ENCODE measurements at places on chromosomes 5 and 9. TPM values are rescaled to one million over a fixed set of nuclear protein-coding genes. Genes with fewer than 3 reads are reported as not detected.

- DNase-seq = no peak
- H3K27ac ChIP-seq = no peak overlapping the region
- H3K4me3 ChIP-seq = no peak overlapping the region
- H3K4me1 ChIP-seq = peaks cover 8% of the 10 kb centered on the region
- no peaks in the 10 kb centered on the region for H3K27me3 ChIP-seq
Measured at GRCh38 chr5:91132550-91132949, 250.6 kb downstream of the ARRDC3 start.

DNA sequence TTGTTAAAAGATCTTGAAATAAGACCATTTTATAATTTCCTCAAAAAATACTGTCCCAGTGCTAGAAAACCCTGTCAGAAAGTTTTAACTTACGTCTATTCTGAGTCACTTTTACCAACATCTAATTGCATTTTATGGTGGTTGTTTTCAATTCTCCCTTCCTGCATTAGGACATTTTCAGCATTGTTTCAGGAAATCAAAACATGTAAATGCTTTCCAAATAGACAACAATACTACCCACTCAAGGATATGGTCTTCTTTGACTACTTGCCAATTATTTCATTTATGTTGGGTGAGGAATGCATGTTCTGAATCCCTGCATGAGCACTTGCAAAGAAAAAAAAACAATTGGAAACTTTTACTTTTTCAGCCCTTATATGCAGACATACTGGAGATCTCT lies 284.6 kb upstream of the PDE4D start:
- no peak for DNase-seq
- no peaks in the 10 kb centered on the region for H3K27me3 ChIP-seq

- DNase-seq = no peak
- no peaks in the 10 kb centered on the region for H3K36me3 ChIP-seq
- no peak overlapping the region for H3K27ac ChIP-seq
Measured at GRCh38 chr5:135337064-135337463, 62.0 kb downstream of the MACROH2A1 start.

DNA sequence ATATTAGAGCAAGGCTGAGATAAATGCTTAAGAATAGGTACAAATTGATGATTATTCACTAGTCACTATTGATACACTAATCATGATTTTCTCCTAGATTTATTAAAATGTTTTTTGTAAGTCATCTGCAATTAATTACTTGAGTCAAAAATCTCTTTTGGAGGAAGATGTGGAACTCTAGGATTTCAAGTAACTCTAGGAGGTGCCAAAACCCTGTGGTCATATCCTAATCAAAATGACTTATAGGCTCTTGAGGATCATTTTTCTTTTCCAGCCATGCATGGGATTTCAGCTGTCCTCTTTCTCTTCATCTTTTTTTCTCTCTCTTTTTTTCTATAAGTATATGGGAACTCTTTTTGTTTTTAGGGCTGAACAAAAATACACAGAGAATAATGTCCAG lies 141.8 kb upstream of the CD180 start:
- no peak overlapping the region for H3K27ac ChIP-seq
- H3K4me3 ChIP-seq = no peak overlapping the region
- H3K36me3 ChIP-seq = no peaks in the 10 kb centered on the region
- no peaks in the 10 kb centered on the region for H3K4me1 ChIP-seq
- DNase-seq = no peak

DNA sequence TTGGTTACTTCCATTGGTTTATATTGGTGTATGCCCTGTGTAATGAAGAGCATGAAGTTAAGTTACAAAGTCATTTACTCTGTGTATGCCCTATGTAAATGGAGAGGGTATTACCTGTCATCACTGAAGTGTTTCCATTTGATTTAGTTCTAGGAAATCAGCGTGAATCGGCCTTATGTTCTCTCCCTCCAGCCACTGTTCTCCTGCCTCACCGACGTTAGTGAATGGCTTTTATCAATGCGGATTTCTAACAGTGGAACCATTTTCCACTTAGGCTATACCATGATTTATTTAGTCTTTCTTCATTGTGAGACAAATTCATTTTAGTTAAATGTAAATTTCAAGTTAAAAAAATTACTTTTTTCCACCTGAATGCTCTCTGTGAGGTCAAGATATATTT lies 327.0 kb upstream of the ADCY2 start:
- H3K27me3 ChIP-seq = no peaks in the 10 kb centered on the region
- H3K27ac ChIP-seq = no peak overlapping the region
- no peak for DNase-seq

DNA sequence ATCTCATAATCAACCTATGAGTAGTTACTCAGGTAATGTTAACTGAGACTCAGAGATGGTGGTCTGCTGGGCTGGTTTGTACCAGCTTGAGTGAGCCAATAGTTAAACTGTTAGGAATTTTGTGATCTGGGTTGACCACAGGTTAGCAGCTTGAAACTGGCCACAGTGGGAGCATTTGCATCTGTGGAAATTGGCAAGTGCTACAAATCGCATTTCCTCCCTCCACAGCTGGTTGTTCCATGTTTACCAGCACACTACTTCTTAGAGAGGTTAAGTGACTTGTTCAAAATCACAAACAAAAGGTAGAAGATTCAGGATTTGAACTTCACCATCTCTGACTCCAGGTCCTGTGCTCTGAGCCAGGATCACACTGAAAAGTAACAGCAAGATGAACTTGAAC lies 446.9 kb upstream of the CLINT1 start:
- DNase-seq = no peak
- no peak overlapping the region for H3K4me3 ChIP-seq
- H3K27me3 ChIP-seq = no peaks in the 10 kb centered on the region
- no peaks in the 10 kb centered on the region for H3K4me1 ChIP-seq
- H3K27ac ChIP-seq = no peak overlapping the region
- no peaks in the 10 kb centered on the region for H3K36me3 ChIP-seq

- H3K4me1 ChIP-seq = peaks cover 20% of the 10 kb centered on the region
- no peak overlapping the region for H3K4me3 ChIP-seq
- peaks cover 26% of the 10 kb centered on the region for H3K36me3 ChIP-seq
- no peak for DNase-seq
Measured at GRCh38 chr9:126411225-126411947, 84.8 kb downstream of the MVB12B start.

DNA sequence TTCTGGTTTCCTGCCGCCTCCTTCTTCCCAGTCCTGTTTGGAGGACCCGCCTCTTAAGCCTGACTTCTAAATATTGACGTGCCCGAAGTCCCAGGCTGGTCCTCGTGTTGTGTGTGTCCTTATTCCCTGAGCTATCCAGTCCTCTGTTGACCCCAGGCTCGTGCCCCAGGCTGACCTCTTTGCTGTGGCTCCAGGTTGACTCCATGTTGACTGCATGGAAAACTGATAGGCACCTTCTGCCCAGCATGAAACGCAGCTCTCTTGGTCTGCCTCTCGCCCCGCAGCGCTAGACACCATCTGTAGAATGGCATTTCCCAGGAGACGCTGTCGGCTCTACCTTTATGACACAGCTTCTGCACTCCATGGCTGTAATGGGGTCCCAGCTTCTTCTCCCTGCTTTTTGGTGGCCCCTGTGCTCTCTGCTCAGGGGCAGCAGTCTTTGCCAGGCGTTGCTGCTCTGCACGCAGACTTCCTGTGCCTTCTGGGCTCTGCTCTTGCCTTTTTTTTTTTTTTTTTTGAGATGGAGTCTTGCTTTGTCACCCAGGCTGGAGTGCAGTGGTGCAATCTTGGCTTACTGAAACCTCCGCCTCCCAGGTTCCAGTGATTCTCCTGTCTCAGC lies 28.4 kb downstream of the EHMT1 start:
- H3K4me3 ChIP-seq = peak overlapping the region; percentile 3
- no peak overlapping the region for H3K27ac ChIP-seq
- H3K36me3 ChIP-seq = peaks cover 31% of the 10 kb centered on the region
- no peaks in the 10 kb centered on the region for H3K27me3 ChIP-seq
- DNase-seq = no peak

GRCh38 chr5:3020426-3020825 lies 268.9 kb upstream of the IRX2 start:
- no peaks in the 10 kb centered on the region for H3K27me3 ChIP-seq
- H3K4me1 ChIP-seq = no peaks in the 10 kb centered on the region
- DNase-seq = no peak

DNA sequence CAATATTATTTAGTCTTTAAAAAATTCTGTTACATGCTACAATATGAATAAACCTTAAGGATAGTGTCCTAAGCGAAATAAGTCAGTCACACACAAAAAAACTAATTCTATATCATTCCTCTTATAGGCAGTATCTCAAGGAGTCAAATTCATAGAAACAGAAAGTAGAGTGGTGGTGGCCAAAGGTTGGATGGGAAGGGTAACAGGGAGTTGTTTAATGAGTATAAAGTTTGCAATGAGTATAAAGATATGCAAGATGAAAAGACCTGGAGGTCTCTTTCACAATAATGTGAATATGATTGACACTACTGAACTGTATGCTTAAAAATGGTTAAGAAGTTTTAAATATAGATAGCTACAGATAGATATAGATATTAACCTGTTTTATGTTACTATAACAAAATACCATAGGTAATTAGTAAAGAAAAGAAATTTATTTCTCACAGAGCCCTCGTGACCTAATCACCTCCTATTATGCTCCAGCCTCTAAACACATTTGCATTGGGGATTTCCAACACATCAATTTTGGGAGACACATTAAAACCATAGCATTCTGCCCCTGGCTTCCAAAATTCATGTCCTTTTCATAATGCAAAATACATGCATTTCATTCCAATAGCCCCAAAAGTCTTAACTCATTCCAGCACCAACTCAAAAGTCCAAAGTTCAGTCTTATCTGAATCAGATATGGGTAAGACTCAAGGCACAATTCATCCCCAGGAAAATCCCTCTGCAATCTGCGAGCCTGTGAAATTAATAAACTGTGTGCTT lies 93.6 kb downstream of the ATPSCKMT start:
- no peaks in the 10 kb centered on the region for H3K36me3 ChIP-seq
- no peaks in the 10 kb centered on the region for H3K4me1 ChIP-seq
- no peaks in the 10 kb centered on the region for H3K27me3 ChIP-seq
- no peak overlapping the region for H3K27ac ChIP-seq

DNA sequence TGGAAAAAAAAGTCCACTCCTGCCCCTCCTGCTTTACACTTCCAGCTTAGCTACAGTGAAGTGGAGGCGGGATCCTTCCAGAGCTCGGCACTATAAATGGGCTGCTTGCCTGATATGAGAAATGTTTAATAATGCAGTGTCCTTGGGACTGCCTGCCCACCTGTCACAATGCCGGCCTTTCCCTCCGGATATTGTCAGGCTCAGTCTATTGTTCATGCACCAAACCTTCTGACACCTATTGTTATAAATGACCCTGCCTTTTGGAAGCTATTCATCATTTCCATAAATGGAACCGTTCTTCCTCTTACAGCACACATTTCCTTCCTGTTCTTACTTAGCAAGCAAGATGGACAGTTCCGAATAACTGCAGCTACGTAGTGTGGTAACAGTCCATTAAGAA lies 146.3 kb downstream of the DMAC1 start:
- H3K36me3 ChIP-seq = no peaks in the 10 kb centered on the region
- no peak overlapping the region for H3K27ac ChIP-seq
- DNase-seq = peak; percentile 8
- H3K4me3 ChIP-seq = no peak overlapping the region

GRCh38 chr9:113274474-113275156 lies 757 bp downstream of the CDC26 start:
- DNase-seq = no peak
- H3K4me1 ChIP-seq = peaks cover 33% of the 10 kb centered on the region
- H3K27ac ChIP-seq = peak overlapping the region; percentile 92
- H3K36me3 ChIP-seq = peaks cover 65% of the 10 kb centered on the region
- no peaks in the 10 kb centered on the region for H3K27me3 ChIP-seq

GRCh38 chr5:50770441-50770840 lies 104.0 kb downstream of the PARP8 start:
- no peak overlapping the region for H3K27ac ChIP-seq
- H3K4me3 ChIP-seq = no peak overlapping the region
- DNase-seq = no peak
- H3K27me3 ChIP-seq = no peaks in the 10 kb centered on the region
- H3K36me3 ChIP-seq = peaks cover 23% of the 10 kb centered on the region
- H3K4me1 ChIP-seq = no peaks in the 10 kb centered on the region

DNA sequence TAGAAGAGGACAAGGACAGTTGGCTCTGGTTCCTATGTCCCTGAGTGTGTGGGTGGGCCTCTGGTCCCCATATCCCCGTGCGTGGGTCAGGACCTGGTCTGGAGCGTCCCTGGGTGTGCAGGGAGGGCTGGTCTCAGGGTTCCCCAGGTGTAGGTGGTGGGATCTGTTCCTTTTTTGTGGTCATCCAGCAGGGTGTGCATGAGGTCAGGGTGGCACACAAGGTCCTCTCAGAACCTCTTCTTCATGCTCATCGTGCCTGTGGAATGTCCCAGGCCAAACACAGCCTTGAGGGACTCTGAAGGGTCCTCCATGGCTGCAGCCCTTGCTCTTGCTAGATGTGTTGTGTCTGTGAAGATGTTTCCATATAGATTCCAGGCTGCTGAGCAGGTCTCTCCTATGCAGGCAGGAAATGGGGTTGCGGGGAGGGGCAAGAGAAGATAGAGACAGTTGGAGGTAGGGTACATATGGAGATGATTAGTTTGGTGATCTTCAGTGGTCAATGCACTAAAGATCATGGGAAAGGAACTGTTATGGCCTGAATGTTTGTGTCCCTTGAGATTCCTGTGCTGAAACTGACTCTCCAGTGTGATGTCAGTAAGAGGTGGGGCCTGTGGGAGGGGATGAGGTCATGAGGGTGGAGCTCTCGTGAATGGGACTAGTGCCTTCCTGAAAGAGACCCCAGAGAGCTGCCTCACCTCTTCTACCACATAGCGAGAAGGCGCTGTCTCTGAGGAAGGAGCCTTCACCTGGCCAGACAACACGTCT lies 53.1 kb downstream of the NXNL2 start:
- no peak overlapping the region for H3K4me3 ChIP-seq
- H3K27me3 ChIP-seq = no peaks in the 10 kb centered on the region
- H3K27ac ChIP-seq = no peak overlapping the region
- H3K4me1 ChIP-seq = no peaks in the 10 kb centered on the region
- H3K36me3 ChIP-seq = no peaks in the 10 kb centered on the region

DNA sequence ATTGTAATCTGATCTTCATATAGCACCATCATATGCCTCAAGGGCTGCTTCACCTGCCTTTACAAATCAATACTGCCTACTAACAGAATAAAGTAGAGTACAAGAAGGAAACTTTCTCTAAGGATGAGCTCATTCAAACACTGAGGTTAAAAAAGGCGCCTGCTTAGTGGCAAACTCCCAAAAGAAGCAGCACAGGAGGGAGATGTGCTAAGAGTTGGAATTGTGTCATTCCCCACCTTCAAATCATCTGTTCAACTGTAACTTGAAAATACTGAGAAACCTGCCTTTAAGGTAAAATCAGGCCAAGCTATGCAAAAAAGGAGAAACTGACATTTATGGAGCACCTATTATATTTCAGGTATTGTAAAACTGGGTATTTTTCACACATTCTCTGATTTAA lies 560.6 kb downstream of the PTPRD start:
- H3K27ac ChIP-seq = no peak overlapping the region
- no peak for DNase-seq
- no peaks in the 10 kb centered on the region for H3K4me1 ChIP-seq
- H3K27me3 ChIP-seq = no peaks in the 10 kb centered on the region
- H3K36me3 ChIP-seq = no peaks in the 10 kb centered on the region

- H3K27me3 ChIP-seq = no peaks in the 10 kb centered on the region
- no peak for DNase-seq
- H3K36me3 ChIP-seq = no peaks in the 10 kb centered on the region
- H3K4me3 ChIP-seq = no peak overlapping the region
- H3K27ac ChIP-seq = peak overlapping the region; percentile 68
Measured at GRCh38 chr9:131728546-131728910, 11.3 kb downstream of the RAPGEF1 start.

GRCh38 chr9:77987880-77988525 lies 43.6 kb downstream of the GNAQ start:
- DNase-seq = no peak
- H3K4me3 ChIP-seq = no peak overlapping the region
- no peaks in the 10 kb centered on the region for H3K36me3 ChIP-seq

Gene GDNF
- not detected for total RNA-seq

Gene B4GALT7
- 23.8 TPM for total RNA-seq

Gene GABRA1
- total RNA-seq = not detected

Gene ZNF608
- 21.9 TPM for total RNA-seq

Gene PCDHB6
- total RNA-seq = 0.73 TPM

Gene DOCK2
- 101 TPM for total RNA-seq

Gene ZBED3
- 13.6 TPM for total RNA-seq
